Thymus (tissue), 14 donors: ENCODE measurements at places on chromosomes 5 and 9.

DNA sequence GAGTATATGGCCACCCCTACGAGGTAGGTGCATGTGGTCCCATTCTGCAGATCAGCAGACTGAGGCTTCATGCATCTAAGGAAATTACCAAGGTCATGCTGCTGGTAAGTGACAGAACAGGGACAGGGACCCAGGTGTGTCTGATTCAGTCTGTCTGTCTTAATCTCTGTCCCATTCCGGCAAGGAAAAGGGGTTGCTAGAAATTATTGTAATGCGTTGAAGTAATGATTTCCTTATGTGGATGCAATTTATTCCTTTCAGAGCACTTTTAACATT, 76.8 kb downstream of the AMBP start:
- DNase-seq, result no peak

GRCh38 chr9:26301659-26302058, 590.9 kb downstream of the CAAP1 start:
- DNase-seq, result no peak

DNA sequence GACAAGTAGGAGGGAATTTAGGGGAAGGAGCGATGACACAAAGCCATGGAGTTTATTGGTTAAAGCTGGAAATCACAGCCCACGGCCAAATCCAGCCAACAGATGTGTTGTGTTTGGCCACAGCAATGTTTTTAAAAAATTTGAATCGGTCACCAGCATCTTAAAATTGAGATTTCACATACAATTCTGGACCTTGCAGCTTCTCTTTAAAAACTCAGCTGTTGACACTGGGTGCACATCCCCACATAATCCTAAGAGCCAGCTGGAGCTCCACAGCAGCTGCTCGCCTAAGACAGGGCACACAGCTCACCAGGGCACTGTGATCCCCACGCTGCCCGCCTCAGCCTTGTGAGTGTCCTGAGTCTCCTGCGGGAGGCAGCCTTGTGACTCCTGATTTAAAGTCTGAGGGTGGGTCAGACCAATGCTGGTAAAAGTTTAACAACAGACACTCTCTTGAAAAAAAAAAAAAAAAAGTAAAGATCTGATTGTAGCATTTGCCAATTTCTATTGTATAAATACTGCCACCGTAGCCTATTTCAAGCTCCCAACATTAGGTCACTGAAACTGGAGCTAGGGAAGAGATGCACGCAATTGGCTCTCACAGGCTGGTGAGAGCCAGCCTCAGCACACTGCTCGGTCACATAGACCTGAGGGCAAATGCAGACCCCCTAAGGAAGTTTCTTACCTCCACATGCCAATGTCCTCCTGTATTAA, 124.8 kb downstream of the HSD17B3 start:
- DNase-seq, result no peak

DNA sequence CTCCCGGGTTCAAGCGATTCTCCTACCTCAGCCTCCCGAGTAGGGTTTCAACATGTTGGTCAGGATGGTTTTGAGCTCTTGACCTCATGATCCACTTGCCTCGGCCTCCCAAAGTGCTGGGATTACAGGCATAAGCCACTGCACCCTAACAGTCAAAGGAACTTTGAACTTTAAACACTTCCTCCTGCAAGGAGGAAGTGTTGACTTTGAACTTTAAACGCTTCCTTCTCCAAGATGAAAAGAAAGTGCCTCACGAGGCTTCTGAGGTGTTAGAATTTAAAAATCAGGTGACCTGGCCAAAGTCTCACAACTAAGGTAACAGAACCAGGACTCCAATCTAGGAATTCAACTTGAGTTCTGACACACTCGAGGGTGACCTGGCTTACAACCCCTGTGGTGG, 150.9 kb downstream of the BRINP1 start:
- DNase-seq, result no peak
